ENCODE measurements at places on chromosomes 2 and 18. TPM values are rescaled to one million over a fixed set of nuclear protein-coding genes. Genes with fewer than 3 reads are reported as not detected.
A peak's percentile ranks its signal among the peaks of the same experiment; 100 is the strongest.

- no peak for DNase-seq
Measured at GRCh38 chr2:188145885-188146284, 145.8 kb upstream of the GULP1 start.

GRCh38 chr2:218024336-218024735 lies 21.5 kb upstream of the TNS1 start:
- peak; percentile 52 for DNase-seq

CYP26B1 gene
- total RNA-seq, result 4.4 TPM

KIAA2012 gene
- total RNA-seq, result not detected

THUMPD2 gene
- 5.7 TPM for total RNA-seq

FER1L5 gene
- total RNA-seq, result not detected

CNDP1 gene
- total RNA-seq, result not detected

- no peak for DNase-seq
Measured at GRCh38 chr18:21682371-21683051, 22.1 kb downstream of the ABHD3 start.

- no peak for DNase-seq
Measured at GRCh38 chr2:197994751-197995150, 190.4 kb downstream of the PLCL1 start.

GRCh38 chr2:29444150-29444549 lies 328.9 kb downstream of the CLIP4 start:
- DNase-seq, result no peak

DNA sequence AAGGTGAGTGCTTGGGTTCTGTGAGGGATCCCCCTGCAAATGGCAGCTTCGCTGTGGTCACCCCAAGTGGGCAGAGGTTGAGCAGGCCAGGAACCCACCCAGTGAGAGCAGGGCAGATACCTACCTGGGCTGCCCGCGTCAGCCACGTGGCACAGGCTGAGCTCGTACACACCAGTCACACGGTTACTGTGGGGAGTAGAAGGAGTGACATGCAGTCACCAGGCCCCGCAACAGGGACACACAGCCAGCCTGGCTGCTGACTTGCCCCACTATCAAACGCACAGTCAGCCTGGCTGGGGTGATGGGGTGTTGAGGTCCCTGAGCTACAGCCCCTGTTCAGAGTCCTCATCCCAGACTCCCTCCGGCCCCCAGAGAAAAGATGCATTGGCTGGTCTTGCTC lies 32.2 kb downstream of the AQP12A start:
- DNase-seq, result no peak
